ENCODE measurements at places on chromosomes 7 and 10. TPM values are rescaled to one million over a fixed set of nuclear protein-coding genes. Genes with fewer than 3 reads are reported as not detected.

The CNPY1 gene
- total RNA-seq = not detected

The HOXA9 gene
- not detected for total RNA-seq

The FGL2 gene
- 11.5 TPM for total RNA-seq

The SLC16A9 gene
- 0.48 TPM for total RNA-seq

The SYNPO2L gene
- total RNA-seq = 213 TPM

The LHFPL3 gene
- total RNA-seq = not detected

The NSUN6 gene
- 9.3 TPM for total RNA-seq

The AKR1C4 gene
- not detected for total RNA-seq

- DNase-seq = no peak
Measured at GRCh38 chr10:47357911-47358310, 9.7 kb downstream of the RBP3 start.

DNA sequence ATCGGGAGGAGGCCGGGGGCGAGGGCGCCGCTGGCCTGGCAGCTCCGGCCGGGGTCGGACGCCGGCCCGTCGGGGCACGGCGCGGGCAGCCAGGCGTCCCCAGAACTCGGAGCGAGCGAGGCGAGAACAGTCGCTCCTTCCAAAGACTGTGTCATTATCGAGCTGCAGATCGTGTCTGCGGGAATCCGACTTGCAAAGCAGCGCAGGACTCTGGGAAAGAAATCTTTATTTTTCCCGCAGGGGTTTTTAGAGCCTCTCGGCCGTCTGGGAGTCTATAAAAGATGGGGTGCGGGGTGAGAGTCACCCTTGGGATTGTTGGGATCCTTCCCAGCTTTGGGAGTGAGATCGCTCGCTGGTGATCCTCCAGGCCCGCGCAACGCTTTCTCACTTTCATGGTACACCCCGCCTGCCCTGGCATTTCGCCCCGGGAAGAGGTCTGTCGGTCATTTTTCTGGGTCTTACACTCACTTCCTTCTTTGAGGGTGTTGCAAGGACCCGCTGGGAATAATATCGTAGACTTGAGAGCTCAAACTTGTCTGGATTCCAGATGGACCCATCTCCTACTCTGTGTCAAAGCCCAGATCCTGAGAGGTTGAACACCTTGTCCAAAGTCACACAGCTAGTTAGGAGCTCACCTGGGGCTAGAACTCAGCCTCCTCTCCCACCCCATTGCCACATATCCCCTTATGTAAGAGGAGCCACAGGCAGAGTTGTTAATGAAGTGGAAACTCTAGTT is 1.0 kb downstream of the UBTD1 start:
- DNase-seq = peak; percentile 89

- DNase-seq = peak; percentile 68
Measured at GRCh38 chr10:122029499-122030199, 40.7 kb downstream of the TACC2 start.

DNA sequence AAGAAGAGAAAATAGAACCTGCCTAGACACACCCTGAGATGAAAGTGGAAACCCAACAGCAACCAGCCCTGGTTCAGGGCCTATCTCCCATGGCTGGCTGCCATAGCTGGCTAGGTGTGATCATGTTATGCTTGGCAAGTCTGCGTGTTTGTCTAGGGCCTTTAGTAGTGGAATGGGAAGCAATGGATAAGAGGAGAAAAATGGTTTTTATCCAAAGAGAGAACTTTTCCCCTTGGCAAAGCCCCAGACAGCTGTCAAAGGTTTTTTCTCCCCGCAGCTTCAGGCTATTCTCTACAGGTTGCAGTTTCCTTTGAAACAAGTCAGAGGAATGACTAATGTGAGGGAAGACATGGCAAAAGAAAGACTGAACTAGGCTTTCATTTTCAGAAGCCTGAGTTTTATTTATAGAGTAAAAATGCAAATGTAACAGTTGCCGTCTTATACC is 161.5 kb downstream of the SEMA3D start:
- peak; percentile 61 for DNase-seq

DNA sequence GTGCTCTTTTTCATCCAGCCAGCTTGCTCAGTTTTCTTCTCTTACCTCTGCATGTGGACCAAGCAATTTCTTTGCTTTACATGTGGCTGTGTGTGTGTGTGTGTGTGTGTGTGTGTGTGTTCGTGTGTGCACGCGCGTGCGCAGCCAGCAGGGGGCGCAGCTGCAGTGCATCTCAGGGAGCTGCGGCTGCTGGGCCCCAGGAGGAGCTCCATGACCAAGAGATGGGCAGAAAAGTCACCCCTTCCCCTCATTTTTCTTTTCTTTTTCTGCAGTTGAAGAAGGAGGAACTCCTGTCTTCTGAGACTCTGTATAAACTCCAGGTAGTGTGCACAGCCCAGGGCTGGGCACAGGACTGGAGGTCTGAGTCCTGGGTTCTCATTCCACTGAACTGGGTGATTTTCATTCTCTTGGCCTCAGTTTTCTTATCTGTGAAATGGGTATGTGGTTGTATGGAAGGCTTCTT is 41.8 kb downstream of the BLNK start:
- DNase-seq = peak; percentile 87

DNA sequence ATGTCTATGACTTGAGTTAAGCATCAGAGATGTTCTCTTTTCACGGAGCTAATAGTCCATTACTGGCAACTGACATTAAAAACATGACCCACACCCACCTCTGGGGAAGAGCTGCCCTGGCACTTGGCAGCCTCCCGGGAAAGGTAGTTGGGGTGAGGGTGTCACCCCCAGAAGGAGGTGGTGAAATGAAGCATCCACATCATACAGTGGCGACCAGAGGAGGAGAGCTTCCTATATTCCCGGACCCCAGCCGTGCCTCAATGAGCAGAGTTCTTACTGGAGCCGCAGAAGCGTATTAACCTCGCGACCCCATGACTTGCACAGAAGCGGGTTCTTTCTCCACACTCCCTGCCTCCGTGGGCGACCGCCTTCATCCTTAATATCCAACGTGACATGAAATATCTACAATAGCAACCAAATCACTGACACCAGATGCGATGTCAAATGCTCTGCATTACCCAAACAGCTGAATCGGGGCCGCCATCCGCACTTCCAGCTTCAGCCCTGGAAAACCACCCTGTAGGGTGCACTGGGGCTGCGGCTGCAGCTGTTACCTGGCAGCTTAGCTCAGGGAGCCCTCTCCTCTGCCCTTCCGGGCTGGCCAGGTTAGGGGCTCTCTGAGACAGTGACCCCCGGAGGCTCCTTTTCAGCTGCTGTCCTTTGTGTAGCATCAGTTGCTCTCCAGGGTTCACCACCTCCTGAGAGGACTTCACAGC is 103.1 kb upstream of the PARD3 start:
- DNase-seq = no peak

- DNase-seq = no peak
Measured at GRCh38 chr7:90216080-90216674, 4.6 kb downstream of the STEAP2 start.

DNA sequence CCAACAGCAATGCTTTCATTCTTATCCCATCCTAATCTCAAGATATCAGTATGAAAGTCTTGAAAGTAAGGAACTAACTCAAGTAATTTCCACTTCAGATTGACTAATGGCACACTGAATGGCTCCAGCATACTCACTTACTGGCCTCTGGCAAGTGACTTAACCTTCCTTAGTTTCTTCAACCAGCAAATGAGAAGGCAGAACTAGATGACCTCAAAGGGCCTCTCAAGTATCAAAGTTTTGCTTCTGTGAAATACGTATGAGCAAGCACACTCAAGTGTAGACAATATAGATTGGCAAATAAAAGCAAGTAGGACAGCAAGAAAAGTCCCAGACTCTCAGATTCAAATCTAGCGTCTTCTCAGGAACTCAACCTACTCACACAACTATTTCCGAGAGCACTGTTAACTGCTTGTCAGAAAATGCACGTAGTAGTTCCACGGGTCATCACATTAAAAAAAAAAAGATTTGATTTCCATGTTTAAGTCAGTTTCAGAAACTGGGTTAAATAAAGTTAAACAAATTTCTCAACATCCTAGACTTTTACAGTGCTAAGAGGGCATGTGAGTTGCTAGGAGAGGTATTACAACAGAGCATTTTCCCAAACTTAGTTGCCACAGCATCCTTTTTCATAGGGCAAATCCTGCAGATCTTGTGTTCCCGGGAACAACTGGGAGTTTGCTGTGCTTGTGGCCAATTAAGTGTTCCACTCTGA is 276.9 kb upstream of the KLF14 start:
- no peak for DNase-seq

DNA sequence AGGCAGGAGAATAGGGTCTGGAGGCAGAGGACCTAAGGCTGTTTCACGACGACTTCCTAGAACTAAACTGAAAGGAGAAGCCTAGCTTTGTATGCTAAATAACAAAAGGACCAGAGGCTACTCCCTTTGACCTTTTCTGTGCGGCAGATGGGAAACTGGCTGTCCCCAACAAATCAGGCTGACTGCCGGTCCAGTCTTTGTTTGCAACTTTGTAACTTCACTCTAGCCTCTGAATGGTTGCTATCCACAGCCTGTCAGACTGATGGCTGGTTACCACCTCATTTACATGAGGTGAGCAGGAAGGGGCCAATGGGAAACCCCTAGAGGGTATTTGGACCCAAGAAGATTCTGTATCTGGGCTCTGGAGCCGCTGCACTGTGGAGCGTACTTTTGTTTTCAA is 132.6 kb upstream of the SHH start:
- DNase-seq = no peak

DNA sequence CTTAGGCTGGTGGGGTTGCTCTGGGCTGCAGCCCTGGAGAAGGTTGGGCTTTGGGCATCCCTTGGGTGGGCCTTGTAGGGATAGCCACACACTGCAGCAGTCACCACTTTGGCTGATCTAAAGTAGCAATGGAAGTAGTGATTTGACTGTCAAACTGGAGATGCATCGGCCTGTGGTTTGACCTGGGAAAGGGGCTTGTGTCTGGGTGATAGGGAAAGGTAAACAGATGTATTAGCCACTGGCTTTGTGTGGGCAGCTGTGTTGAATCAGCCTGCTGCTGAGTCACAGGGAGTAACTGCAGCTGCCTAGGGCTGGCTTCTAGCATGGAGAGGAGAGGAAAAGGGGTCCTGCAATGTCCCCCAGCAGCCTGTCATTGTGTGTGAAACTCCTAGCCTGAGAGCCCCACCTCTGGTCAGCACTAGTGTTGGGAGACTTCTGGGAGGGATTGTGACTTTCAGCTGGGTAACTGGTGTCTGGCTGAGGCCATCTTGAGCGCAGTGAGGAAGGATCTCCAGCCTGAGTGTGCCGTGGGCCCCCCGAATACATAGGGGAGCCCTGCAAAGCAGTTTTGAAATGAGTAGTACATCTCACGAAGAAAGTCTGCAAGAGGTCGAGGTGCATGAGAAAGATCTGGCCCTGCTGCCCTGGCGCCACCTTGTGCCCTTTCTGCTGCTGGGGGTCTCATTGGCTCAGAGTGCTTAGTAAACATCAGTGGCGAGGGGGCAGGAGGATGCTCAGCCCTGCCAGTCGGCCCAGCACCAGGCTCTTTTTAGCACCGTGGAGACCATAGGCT is 117.3 kb downstream of the FANK1 start:
- no peak for DNase-seq

DNA sequence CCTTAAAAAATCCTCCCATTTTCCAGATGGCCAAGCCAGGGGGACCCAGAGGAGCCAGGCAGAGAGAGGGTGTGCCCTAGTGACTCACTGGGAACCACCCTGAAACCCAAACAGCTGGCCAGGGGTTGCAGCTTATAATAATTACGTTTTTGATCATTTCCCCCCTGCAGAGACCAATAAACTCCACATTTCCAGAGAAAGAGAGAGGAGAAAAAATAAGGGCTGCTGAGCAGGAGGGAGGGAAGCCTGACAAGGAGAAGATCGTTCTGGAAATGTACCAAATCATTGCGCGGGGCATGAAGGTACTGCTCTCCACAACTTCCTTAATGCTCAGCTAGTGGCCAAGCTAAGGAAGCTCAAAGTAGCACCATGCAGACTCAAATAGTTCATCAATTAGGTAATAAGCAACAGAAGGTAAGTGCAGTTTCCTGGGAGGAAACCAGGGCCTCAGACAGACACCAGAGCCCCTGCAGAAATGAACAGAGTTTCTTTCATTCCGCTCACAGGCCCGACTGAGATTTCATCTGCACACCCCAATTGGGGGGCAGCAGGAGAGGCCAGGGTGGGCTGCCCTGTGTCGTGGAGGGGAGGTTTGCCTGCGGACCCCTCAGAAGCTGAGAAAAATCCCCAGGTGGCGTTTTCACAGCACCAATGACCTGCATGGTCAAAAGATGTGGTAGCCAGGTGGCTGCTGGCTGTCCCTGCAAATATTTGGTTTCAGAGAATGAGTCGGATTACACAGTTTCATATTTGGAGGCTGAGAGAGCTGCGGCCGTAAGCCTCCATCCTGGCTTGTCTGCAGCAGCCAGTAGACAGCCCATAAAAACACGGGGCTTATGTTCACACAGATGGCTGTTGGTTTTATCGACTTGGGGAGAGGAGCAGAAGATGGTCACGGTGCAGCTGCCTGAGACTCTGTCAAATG is 153.2 kb upstream of the LYZL2 start:
- no peak for DNase-seq

DNA sequence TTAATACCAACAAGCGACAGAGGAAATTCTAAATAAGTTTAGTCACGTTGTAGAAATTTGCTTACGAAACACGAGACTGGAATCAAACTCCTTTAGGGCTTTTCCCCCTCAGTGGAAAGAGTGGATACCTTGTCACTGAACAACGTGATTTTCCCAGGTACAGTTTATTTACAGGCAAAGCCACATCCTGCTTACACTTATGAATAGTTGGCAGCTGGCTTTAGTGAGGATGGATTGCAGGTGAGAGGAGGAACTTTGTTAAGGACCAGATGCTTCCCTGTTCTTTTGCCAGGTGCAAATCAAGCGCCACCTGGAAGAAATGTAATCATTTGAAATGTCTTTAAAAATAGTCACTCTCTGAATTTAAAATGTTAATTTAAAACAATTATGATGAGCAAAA is 282.4 kb downstream of the ADARB2 start:
- DNase-seq = no peak

- no peak for DNase-seq
Measured at GRCh38 chr7:136074843-136075242, 97.7 kb upstream of the MTPN start.

- no peak for DNase-seq
Measured at GRCh38 chr10:23968301-23968700, 240.6 kb upstream of the KIAA1217 start.

GRCh38 chr10:58982470-58983239 is 193.8 kb upstream of the PHYHIPL start:
- no peak for DNase-seq

DNA sequence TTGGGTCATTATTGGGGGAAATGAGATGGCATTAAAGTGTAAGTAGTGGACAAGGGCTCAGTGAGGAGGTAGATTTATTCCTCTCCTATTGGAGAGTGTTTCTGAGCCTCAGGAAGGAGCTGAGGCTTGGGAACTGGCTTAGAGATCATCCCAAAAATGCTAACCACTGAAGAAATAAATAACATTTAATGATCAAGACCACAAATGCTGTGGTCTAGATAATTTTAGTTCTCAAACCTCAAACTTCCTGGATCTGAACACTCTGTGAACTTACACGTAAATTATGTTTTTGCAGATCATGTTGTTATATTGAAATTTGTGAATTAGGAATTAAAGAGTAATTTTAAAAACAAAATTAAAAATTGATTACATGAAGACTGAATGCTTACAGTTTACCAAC is 27.3 kb downstream of the MDFIC start:
- no peak for DNase-seq

DNA sequence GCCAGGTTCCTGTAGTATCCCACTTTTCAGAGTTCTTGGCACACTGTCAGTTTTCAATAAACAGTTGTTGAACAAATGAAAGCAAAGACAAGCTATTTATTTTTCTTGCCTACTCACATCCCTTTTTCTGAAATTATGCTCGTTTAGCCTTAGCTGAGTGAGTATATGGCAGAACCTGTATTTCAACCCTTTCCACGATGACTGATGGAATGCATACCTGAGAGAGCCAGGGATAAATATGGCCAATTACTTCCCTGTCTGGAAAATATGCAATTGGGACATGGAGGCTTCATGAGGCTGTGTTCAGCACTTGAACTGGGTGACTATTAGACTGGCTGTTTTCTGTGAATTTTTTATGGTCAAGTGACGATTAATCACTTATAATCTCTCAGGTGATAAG is 144.5 kb upstream of the POT1 start:
- no peak for DNase-seq

Data from Right ventricle myocardium superior (tissue), 1 donor.